Stimulated activated CD8-positive, alpha-beta memory T cell treated with anti-CD3 and anti-CD28 coated beads, Interleukin-15, amount 100 ng/mL, for 24 hours (primary cell): ENCODE measurements at places on chromosomes 2 and 18.

DNA sequence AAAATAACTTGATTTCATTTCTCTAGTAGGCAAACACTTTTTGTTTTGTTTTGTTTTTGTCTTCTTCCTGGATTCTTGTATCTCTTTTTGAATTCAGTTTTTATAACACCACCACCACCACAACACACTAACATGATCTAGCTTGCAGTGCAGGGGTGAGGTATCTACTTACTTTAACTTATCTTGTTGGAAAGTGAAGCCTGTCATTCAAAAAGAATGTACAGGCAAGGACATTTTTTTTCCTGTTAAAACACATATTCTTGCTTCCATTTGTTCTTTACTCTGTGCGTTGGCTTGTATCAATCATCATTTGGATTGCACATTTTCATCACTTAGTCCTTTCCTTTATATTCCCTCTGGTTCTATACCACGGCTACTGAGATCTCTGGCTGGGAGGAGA lies 824.2 kb downstream of the PLCL1 start:
- no peak for DNase-seq

- no peak for DNase-seq
Measured at GRCh38 chr2:16475586-16475985, 190.0 kb downstream of the CYRIA start.

DNA sequence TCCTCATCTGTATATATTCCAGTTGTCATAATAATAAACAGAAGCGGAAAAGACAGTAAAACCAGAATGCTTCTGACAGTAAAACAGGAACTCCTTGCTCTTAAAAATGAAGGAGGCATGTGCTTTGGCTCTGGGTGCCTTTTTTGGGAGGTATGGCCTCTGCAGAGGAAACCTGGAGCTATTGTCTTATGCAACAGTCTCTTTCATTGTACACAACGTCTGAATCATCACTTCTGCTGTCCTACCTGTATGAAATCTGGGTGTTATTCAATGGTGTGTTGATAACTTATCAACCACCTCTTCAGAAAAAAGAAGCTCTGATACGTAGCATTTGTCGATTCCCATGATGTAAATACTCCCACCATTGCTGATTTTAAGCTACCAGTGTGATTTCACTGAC lies 64.8 kb downstream of the CDCA7 start:
- no peak for DNase-seq

GRCh38 chr2:75545387-75545786 lies 15.4 kb downstream of the EVA1A start:
- no peak for DNase-seq

GRCh38 chr2:181812106-181812743 lies 79.3 kb upstream of the ITPRID2 start:
- no peak for DNase-seq

DNA sequence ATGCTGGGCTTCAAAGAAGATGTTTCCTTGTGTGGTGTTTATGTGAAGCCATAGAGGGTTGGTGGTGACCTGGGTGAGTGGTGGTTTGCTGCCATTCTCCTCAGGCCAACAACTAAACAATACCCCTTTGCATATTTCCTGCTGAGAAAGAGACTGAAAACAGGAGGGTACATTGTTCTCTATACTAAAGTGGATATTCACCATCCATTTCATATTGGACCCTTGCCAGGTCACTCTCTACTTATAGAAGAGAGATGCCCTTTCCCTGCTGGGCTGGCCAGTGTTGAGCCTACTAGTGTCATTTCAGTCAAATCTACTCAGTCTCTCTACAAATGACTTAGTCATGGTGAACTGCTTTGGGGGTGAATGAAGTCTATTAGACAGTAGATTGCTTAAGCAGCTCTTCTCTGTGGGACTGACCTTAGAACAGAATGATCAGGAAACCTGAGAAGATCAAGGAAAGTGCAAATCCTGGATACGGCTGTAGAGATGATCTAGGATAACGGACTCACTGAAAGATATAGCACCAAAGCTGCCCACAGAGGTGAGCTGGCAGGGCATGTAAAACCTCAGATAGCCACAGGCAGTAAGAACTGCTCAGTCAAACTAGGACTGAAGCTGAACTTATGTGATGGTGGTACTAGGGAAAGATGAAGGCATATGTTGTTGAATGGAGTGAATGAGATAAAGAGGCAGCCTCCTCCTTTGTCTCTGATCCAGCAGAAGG lies 154.9 kb downstream of the MYO3B start:
- DNase-seq, result no peak

GRCh38 chr2:224039770-224040440 lies 819 bp upstream of the SERPINE2 start:
- DNase-seq, result no peak

- no peak for DNase-seq
Measured at GRCh38 chr2:11329776-11330175, 14.7 kb downstream of the ROCK2 start.
